ENCODE measurements at places on chromosomes 11 and 22.

DNA sequence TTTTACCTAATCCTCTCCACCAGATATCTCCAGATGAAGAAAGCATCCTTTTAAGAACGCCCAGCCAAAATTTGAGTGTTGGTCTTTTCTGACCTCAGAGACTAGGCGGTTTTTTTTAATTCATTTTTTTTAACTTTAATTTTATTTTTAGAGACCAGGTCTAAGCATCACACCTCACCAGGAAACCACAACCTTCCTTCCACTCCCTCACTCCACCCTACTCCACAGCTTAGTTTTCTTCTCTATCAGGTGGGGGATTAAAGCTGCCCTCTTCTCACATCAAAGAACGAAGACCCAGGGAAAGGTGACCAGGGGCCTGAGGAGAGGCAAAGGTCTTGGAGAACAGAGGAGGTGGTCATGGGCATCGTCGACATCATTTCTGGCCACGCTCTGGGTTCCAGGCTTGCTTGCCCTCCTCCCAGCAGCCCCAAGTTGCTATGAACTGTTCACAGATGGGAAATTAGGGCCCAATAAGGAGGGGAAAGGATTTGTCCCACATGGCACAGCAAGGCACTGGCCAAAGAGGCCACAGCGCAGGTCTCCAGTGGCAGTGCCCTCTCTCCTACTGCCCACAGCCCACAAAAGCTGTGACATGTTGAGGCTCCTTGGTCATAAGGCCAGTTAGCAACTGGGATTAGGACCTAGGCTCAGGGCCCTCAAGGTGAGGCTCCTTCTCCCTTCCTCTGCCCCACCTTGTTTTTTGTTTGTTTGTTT lies 1.4 kb upstream of the PEX16 start:
- DNase-seq, result no peak

GRCh38 chr22:38115423-38116205 lies 5.1 kb upstream of the BAIAP2L2 start:
- no peak for DNase-seq

DNA sequence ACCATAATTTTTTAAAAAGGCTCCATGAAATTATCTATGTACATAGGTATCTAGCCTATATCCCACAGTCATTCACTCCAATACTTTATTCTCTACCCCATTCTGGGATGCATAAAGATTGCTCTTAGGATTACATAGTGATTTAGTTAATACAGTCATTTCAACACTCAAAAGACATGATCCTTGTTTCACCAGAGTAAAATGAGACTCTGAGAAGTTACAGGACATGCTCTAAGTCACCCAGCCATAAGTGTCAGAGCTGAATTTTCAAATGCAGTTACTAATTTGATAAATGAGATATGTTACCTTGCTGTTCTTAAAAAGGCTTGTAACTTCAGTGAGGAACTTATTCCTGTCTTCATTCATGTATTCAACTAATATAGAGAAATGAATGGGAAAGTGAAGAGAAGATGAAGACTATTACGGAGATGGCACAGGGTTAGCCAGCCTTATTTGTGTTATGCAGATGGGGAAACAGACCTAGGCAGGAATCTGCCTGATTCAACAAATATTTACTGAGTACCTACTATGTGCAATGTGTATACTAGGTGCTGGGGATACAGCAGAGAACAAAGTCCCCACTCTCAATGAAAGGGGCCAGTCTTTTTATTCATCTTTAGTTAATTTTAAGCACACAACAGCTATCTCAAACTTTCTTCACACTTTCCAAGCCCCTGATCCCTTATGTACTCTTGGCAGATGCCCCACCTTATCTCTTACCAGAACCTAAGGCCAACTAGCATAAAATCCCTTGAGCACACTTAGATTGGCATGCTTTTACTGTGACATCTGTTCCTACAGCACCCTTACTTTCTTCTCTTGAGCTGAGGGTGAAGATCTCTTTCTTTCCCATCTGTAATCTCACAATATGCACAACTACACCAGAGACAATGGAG lies 21.6 kb downstream of the MAPK1 start:
- no peak for DNase-seq

- DNase-seq, result no peak
Observed at GRCh38 chr22:38177926-38178604, 3.6 kb downstream of the PLA2G6 start.

GRCh38 chr22:25643232-25644000 lies 78.9 kb downstream of the GRK3 start:
- no peak for DNase-seq
